Cortex of kidney (tissue), 1 donor: ENCODE measurements at places on chromosomes 11 and 22.

DNA sequence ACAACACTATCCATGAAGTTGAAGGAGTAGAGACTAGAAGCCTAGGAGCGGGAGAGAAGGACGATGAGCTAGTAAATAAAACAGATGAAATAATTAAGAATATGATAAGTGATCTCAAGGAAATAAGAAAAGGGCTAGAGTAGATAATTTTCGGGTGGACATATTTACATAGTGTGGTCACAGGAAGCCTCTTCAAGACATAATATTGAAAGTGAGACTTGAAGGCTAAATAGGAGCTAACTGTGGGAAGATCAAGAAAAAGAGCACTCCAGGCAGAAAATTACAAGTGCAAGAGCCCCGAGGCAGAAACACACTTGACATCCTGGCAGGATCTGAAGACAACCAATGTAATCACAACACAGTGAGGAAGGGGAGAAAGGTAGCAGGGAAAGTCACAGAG lies 11.9 kb upstream of the PPFIBP2 start:
- DNase-seq = no peak

DNA sequence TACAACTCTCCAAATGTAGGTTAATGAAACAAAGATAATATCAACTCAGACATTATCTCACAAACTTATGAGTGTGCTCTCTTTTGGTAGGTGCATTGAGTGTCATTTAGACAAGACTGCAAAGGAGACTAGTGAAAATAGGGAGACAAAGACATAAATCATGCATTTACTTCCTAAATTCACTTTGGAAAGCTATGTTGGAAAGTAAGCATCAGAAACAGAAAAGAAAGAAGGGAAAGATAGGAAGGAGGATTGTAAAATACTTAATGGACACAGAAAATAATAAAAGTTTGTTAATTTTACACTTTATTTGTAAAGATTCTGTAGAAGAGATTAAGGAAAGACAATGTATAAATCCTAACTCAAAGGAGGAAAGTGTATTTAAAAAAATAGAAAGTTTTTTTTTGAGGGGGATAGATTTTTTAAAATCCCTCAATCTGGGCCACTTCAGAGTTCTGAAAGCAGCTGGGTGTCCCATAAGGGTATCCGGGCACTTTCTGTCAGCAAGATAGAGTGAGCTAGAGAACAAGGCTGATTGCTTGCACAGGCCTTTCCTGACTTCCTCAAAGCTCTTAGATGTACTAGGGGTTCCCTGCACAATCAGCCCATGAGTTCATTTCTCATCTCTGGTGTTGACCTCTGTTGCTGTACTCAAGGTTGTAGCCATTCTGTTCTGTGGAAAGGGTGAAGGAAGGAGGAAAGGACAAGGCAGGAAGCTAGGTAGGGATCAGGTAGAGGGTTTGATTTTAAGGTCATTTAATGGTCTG lies 22.4 kb upstream of the RDX start:
- DNase-seq = no peak

DNA sequence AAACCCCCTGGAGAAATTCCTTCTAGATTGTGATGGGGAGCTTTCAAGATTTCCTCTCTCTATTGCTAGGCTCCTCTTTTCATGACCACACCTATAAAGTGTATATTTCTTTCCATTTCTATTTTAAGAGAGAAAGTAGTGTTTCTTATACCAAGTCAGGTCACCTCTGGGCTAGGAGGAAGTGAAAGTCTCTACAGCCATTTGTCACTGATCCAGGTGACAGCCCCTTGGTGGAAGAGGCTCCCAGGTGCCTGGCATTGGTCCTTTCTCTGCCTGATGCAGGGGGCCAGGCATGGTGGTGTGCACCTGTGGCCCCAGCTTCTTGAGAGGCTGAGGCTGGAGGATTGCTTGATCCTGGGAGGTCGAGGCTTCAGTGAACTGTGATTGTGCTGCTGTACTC lies 64.7 kb downstream of the DHCR7 start:
- no peak for DNase-seq

- DNase-seq = no peak
Measured at GRCh38 chr11:92506809-92507336, 282.3 kb downstream of the FAT3 start.

DNA sequence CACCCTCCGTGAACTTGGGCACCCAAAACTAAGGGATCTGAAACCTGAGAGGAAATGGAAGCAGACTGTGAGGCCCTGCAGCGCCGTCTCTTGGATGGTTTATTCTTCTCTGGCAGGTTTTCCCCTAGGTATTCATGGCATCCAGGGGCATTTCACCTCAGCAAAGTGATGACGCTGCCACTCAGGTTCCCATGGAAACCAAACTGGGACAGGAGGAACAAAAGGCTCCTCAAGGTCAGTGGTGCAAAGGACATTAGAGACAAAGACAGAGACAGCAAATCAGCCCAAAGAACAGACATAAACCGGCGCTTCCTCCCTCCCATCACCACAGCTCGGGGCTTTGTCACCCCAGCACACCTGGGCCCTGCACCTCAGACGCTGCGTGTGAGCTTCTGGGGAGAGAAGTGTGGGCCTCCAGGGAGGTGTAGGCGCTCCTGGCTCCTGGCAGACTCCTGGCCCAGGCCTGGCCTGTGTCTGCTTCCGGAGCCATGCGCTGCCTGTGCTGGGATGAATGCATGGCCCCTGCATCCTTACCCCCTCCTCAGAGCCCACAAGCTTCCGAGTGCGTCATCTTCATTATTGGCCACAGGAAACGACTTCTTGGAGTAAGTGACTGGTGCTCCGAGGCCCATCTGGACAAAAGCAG lies 5.9 kb downstream of the TP53AIP1 start:
- DNase-seq = no peak

- DNase-seq = no peak
Measured at GRCh38 chr22:27170491-27170890, 513.1 kb downstream of the MIAT start.

DNA sequence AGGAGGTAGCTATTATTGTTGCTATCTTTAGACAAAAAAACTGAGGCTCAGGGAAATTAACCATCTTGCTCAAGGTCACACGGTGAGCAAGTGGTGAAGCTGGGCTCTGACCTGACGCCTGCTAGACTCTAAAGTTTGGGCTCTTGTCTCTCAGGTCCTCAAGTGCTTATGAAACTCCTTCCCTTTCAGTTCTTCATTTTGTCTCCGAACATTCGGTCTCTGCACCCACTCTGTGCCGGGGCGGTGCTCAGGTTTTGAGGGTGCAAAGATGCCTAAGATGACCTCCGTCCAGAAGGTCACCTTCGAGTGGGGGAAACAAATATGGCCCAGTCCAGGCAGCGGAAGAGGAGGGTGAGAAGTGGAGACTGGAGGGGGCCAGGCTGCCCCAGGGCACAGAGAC lies 16.0 kb downstream of the OVOL1 start:
- no peak for DNase-seq
